Fibroblast of pulmonary artery (primary cell): ENCODE measurements at places on chromosomes 1 and 21.

DNA sequence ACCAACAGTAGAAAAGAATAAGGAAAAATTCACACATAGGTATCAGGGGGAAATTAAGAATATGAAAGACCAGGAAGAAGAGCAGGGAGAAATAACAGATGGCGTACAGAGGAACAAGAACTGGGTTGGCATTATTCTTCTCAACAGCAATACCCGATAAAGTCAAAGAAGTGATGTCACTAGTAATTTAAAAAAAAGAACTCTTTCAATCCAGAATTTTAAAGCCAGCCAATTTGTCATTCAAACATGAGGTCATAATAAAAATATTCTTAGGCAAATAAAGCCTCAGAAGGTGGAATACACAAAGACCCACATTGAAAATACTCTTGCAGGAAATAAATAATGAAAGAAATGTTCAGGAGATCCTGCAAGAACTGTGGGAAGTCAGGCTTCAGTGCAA lies 8.8 kb downstream of the NCMAP start:
- DNase-seq, result no peak

GRCh38 chr1:219792337-219793021 lies 135.9 kb downstream of the SLC30A10 start:
- DNase-seq, result peak; percentile 53

GRCh38 chr1:26281091-26281958 lies 1.4 kb downstream of the SH3BGRL3 start:
- DNase-seq, result peak; percentile 28

DNA sequence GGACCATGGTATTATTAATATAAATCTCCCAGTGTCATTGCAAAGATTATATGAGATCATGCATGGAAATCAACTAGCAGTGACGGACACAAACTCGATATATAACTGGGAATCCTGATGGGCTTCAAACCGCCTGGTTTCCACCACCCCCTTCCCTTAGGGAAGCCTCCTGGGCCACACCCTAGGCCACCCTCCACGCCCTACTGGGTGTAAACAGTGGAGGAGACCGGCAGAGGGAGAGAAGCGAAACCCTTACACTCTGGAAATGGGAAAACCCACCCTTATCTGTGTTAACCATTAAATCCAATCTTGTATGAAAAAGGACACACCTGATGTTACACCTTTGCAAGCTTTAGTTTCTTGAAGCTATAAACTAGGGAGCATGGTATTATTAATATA lies 595 bp upstream of the ZNHIT6 start:
- DNase-seq, result no peak

DNA sequence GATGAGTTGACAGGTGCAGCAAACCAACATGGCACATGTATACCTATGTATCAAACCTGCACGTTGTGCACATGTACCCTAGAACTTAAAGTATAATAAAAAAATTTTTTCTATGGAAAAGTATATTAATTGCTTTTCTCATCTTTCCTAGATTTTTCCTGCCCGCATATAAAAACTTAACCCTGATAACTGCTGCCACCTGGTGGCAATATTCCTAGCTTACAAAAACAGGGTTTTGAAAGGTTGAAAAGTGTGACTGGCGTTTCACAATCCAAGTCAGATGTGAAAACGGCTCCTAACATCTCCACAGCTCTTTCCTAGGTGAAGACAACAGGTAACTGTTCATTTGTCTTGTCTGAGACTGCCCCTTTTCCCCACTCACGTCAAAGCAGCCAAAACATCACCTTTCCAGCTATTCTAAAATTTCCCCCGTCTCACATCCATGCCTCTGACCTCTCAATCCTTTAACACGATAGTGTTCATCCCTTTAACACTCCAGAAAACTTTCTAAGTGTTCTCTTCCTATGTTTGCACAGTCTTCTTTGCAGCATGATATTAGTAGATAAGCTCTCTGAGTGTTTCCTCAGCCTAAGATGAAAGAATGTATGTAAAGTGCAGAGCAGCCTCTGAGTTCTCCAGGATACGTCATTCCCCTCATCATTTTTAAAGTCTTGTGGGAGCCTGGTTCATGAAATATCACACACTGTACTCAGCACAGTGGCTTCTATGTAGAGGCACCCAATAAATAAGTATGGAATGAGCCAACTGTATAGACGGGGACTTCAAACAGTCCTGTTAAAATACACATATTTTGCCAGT lies 27.5 kb downstream of the OVGP1 start:
- peak; percentile 72 for DNase-seq

- peak; percentile 67 for DNase-seq
These were observed 884 bp downstream of the LHX4 start for GRCh38 chr1:180230791-180231505.
